ENCODE measurements at places on chromosomes 4 and X.

DNA sequence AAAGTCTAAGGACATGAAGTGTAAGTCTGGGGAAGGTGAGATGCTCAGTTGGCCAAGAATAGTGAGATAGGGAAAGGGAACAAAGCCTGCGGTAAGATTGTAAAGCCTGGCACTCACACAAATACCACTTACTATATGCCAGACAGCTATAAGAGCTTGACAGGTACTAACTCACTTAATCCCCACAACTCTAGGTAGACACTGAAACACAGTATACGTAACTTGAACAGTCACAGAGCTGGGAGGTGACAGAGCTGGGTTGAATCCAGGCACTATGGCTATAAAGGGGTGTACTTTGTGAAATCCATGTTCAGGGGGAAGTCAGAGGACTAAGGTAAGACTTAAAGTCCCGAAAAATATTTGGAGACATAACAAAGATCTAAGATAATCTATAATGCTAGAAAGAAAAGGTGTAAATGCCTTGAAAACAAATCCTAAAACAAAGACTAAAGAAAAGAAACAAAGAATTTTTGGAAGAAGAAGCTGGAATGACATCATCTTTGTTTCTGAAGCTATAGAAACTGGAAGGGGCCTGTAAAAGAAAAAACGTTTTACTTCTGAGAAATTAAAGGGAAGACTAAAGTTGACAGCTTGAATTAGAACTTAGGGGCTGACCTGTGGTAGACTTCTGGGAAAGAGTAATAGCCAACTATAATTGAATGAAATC lies 172.5 kb downstream of the PPP3CA start:
- DNase-seq: no peak

- no peak for DNase-seq
These were observed 13.9 kb downstream of the RP2 start for GRCh38 chrX:46850771-46851170.

DNA sequence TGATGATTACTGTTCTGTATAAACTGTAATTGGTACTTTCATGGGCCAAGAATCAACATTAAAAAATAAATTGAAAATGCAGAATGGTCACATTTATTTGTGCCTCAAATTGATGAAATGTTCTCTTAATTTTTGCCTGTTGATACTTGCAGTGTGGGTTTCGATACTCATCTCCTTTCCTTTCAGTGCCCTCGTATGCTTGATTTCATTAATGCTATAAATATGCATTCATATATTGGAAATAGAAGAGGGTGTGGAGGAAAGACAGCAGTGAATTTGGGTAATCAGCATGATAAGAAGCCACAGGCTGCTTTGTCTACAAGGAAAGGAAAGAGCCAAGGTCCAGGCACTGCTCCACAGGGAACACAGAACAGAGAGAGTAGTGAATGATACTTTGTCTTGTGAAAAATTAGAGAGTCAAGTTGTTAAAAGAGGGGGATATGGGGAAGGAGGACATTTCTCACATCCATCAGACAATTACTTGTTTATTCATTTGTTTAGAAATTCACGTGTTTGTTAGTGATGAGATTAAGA lies 1.0 kb upstream of the DDX60 start:
- no peak for DNase-seq

GRCh38 chrX:63285375-63285774 lies 65.8 kb downstream of the SPIN4 start:
- DNase-seq: no peak

DNA sequence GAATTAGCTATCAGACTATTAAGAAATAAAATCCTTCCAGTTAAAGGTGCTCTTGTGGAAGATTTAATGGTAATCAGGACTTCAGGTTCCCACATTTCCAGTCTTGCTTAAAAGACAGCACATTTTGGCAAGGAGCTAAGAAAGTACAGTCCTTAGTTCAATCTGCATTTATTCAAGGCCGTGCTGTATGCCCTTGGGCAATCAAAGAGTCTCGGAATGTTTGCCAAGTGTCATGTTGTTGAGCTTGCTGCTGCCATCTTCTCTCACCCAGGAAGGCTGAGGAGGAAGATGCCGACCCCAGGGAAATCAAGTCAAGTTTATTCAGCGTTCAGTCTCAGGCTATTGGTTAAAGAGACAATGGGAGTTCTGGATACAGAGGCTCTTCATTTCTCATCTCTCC lies 388.1 kb upstream of the IGFBP7 start:
- no peak for DNase-seq

- DNase-seq: peak; percentile 71
These were observed 99.8 kb downstream of the PTCHD1 start for GRCh38 chrX:23434356-23434884.

DNA sequence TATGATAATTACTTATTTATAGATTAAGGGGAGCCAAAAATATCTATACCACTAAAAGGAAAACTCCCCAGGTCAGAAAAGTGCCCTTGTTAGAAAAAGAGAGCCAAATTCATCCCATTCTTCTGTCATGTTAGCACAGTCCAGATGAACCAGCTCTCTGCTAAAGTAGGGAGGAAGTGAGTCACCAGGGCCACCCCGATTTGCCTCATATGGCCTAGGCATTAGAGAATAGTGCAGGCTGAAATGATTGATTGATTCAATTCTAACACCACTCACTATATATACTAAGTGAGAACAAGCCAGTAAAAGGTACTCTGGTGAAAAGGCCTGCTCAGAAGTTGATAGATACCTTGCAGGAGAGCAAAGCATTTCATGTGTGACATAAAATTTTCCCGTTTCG lies 94.5 kb downstream of the SRPX start:
- no peak for DNase-seq

- no peak for DNase-seq
These were observed 184.5 kb downstream of the ARHGAP10 start for GRCh38 chr4:147916351-147916750.

DNA sequence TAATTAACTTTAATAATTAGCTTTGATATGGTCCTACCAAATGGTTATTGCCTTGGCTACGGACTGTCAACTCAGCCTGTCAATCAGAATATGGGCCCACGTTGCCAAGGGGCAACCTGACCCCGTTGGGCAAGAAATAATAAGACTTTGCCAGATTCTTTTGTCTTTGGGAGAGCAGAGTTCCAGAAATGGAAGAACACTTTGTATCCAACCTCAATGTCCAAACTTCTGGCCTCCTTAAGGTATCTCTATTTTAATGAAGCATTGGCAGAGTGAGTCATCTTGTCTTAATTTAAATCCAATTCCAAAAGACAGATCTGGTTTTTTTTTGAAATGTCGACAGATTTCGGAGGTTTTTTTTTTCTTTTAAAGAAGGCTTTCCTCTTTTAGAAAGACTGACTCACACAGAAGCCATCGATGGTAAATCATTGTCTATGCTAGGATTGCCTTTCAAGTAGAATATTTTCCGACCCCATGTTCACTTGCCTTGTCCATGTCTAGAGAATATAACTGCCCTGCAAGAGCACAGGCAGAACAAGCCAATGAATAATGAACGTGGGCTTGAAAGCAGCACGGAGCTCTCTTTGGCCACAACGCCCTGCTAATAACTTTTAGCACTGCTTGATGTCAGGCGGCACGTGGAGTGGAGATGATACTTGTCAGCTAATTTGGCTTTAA lies 190.3 kb upstream of the GATB start:
- DNase-seq: peak; percentile 19

- DNase-seq: peak; percentile 57
These were observed 132.6 kb downstream of the FHIP1A start for GRCh38 chr4:151541389-151542071.

DNA sequence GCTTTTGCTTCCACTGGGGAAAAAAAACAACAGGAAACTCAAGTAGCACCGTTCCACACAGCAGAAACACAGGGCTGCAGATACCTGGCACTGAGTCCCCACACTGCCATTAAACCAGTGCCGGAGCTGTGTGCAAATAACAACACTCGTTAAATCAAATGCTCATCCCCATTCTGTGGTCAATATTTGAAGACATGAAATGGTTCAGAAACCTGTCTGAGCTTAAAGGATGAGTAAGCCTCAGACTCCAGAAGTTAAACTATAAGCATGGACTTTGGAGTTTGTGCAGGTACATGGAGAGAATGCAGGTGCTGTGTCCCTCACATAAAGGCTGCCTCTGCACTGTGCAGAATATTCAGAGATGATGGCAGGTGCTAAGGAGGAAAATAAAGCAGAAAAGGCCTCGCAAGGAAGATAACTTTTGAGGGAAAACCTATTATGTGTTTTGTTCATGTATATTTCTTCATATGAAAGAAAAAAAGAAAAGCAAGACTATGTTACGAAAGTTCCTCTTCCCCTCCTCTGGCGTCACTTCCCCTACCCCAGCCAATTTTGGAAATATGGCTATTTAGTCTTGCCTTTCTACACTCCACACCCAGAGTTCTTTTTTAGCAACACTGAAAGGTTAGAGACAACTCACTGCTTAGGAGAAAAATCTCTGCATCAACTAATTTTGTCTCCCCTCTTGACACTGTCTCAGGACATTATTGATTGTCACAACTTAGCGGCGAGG lies 4.6 kb downstream of the MPP1 start:
- no peak for DNase-seq

- DNase-seq: no peak
These were observed 16.2 kb downstream of the PRKX start for GRCh38 chrX:3697220-3697684.

DNA sequence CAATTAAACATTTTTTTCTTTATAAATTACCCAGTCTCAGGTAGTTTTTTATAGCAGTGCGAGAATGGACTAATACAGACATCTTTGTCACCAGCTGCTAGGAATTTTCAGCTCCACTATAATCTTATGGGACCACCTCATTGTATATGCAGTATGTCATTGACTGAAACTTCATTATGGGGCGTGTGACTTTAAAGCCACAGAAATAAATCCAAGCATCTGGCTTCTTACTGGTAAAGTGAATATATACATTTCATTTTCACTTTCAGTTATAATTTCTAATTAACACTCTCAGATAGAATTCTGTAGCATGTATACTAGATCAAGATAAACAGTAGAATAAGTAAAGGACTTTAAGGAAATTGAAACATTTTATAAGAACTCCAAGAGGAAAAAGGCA lies 21.9 kb downstream of the IL15 start:
- no peak for DNase-seq

DNA sequence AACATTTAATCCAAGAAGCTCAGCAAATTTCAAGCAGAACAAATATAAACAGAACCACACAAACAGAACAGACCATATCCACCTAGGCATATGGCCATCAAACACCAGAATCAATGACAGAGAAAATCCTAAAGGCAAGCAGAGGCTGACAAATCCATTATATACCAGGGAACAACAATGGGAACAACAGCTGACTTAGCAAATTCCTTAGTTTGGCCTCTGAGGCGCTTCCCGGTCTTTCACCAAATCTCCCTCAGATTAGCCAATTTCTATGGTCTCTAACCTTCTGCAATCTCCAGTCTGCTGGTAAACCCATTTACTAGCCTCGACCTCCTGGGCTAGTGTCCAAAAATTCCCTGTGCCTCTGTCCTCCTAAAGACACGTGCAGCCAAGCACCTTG lies 59.2 kb downstream of the GPR143 start:
- DNase-seq: no peak

GRCh38 chrX:101708163-101708562 lies 48.5 kb upstream of the ARMCX2 start:
- DNase-seq: peak; percentile 6

DNA sequence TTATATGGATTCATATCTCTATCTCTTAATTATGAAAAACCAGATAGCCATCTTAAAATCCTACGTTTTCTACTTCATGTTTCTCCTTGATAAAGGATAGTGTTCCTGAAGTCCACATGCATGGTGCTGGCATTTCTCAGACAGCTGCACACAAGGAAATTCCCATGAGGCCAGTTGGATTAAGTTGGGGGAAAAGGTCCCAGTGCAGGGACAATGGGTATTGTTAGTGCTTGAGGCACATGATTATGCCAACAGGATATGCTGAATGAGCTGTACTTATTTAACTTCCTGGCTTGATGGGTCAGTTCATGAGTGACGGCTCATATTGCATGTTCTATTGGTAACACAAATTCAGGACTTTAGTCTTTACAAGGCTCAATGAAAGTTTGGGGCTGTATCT lies 913.9 kb upstream of the NDST4 start:
- no peak for DNase-seq

DNA sequence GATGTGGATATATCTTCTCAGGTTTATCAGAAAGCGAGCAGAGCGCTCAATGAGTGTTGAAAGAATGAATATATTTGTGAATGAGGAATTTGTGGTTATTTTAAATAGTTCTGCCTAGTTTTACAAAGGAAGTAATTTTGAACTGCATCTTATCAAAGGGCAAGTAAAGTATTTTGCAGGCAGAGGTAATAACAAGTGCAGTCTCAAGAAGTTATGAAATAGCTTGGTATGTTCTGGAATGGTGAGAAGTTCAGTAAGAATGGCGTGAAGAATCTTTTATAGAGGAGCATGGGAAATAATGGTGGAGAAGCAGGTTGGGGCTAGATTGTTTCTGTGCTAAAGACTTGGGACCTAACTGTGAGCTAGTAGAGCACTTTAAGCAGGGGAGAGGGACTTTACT lies 10.9 kb downstream of the TMA16 start:
- DNase-seq: no peak

DNA sequence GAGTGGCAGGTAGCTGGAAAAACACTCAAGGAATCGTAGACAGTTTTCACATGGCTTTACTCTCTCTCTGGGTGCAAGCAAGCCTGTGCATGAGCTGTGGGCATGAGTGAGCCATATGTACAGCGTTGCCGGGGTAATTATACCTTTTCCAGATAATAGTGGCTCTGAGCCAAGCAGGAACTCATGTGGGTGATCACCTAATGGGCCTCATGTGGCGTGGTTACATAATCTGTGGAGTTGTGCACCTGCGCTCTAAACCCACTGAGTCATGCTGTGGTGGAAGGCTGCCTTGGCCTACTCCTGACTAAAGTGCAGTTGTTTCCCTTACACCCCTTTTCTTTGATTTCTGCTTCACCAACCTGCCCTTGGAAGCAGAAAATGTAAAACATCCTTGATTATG lies 1564.5 kb upstream of the PCDH10 start:
- no peak for DNase-seq

DNA sequence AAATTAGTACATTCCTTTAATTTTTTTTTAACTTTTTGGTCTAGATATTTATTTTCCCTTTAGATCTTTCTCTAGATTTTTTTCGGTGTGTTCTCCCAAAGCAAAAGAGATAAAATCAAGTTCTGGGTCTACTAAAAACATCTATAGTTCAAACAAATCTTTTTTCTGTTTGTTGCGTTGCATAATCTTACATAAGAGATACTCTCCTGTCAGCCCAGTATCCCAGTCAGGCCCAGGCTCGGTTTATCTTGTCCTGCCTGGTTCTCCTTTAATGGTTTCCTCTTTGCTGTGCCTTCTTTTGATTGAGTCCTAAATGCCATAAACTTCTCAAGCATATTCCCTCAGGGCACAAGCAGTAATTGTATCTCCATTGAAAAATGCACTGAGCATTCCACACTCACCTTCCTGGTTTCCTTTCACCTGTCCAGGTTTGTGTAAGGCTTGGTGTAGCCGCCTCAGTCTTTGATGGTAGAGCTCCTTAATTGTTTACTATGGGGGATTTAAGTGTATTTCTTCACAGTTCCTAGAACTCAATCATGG lies 104.9 kb downstream of the TMEM131L start:
- no peak for DNase-seq

DNA sequence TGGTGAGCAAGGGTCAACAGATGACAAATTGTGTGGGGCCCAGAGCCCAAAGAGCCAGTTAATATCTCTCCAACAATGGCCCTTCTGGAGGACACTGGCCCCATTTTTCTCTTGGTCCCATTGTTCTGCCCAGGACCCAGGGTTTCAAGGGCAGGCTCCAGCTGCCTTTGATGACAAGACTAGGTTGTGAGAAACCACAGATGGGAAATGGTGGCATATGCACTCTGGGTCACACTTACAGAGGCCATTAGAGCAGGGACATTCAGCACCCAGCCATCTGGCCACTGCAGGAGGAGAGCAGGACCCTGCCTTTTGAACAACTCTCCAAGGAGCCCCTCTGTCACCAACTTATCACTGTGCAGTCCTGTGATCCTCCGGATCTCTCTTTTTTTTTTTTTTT lies 49.7 kb upstream of the KIAA1210 start:
- DNase-seq: no peak
